Natural killer cell treated with Interleukin-12 subunit alpha and Interleukin-12 subunit beta and Interleukin-15 and Interleukin-18, amount 100 ng/mL, for 72 hours (primary cell): ENCODE measurements at places on chromosomes 5 and 9.

DNA sequence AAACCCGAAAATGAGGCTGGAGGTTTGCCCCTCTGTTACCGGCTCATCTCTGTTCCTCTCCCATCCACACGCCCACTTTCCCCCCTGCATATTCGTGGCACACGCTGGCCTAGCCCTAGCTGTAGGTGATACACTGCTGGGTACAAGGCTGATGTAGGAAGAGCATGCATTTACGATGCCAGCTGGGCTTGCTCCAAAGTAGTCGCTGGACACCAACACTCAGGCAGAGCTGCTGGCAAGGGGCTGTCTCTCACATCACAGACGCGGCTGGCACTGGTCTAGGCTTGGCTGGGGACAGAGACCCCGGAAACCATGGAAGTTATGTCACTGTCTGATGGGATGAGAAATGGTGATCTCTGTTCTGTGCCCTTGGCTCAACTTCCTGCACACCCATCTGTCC lies 9.8 kb upstream of the PHYKPL start:
- no peak for DNase-seq

DNA sequence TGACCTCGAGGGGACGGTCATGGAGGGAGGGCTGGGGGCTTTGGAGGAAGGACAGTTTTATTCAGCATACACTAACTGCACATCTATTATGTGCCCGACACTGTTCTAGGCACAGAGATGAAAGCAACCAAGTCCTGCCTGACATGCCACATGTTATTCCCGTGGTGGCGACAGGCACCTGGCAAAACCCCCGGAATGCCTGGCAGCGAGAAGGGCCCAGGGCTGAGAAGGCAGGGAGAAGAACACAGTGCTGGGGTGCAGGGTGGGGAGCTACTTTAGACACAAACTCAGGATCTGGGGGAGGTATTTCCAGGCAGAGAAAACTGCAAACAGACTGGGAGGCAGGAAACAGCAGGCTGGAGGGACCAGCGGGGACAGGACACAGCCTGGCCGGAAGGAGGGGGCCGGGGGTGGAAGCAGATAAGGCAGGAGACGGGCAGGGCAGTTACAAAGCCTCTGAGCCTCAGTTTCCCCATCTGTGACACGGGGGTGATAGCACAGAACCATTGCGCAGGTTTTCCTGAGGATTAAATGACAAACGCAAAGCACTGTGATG lies 77.7 kb downstream of the STK10 start:
- no peak for DNase-seq

- no peak for DNase-seq
These were observed 5.9 kb upstream of the QSOX2 start for GRCh38 chr9:136251264-136252115.

DNA sequence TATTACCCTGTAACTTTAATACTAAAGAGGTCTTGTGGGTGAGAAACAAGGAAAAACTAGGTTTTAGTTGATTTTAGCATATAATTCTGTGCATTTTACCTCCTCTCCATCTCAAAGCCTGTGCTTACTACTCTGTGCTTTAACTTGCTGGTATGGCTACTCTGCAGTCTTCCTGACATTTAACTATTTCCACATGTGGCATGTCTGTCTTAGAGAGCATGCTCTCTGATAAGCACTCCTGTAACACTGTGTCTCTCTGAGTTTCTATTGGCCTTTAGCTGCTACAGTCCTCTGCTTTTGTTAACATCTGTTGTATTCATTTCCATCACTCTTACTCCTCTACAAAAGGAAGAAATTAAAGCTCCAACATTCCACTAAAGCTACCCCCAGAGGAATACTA lies 418.3 kb downstream of the RAB3C start:
- DNase-seq, result no peak

GRCh38 chr9:76528642-76529190 lies 69.7 kb downstream of the GCNT1 start:
- no peak for DNase-seq

DNA sequence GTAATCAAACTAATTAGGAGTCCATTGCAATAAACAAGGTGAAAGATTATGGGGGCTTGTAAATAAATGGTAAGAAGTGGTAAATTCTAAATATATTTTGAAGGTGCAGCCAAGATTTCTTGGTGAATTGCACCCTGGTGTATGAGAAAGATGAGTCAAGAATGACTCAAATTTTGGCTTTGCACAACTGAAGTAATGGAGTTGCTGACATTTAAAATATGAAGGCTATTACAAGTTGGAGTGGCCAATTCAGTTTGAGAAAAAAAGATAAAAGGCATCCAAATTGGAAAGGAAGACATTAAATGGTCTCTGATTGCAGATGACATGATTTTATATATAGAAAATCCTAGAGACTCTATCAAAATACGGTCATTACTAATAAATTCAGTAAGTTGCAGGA lies 2330.6 kb downstream of the MAT2B start:
- no peak for DNase-seq

GRCh38 chr5:68381909-68382308 lies 166.4 kb downstream of the PIK3R1 start:
- no peak for DNase-seq

DNA sequence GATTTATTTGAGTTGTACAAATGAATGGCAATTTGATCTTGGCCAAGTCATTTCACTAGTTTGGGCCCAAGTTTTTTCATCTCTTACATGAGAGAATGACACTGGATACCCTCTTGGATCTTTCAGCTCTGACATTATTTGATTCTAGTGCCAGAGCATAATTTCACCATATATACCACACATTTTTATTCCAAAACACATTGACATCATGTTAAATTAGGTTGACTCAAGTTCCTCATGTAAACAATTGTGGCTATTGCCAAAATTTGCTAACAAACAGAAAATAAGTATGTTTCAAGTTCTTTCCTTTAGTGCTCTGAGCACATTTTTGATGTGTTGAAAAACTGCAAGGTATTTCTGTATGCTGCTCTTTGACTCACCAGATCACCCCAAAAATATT lies 375.8 kb downstream of the ZNF608 start:
- no peak for DNase-seq

GRCh38 chr9:90815183-90815943 lies 13.7 kb downstream of the SYK start:
- no peak for DNase-seq

DNA sequence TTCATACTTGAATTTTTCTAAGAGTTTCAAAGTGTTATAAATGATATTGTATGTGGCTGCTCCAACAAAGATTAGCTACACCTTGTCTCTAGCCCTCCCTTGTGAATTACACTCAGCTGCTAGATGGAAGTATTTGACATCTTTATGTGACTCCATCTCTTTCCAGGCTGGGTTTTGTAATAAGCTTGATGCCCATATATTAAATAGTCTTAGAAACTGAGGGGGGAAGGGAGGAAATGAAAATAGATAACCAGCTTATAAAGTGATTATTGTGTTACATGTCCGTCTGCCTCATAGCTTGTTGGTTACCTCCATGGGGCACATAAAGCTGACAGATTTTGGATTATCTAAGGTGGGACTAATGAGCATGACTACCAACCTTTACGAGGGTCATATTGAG lies 63.4 kb downstream of the CD180 start:
- DNase-seq, result no peak

DNA sequence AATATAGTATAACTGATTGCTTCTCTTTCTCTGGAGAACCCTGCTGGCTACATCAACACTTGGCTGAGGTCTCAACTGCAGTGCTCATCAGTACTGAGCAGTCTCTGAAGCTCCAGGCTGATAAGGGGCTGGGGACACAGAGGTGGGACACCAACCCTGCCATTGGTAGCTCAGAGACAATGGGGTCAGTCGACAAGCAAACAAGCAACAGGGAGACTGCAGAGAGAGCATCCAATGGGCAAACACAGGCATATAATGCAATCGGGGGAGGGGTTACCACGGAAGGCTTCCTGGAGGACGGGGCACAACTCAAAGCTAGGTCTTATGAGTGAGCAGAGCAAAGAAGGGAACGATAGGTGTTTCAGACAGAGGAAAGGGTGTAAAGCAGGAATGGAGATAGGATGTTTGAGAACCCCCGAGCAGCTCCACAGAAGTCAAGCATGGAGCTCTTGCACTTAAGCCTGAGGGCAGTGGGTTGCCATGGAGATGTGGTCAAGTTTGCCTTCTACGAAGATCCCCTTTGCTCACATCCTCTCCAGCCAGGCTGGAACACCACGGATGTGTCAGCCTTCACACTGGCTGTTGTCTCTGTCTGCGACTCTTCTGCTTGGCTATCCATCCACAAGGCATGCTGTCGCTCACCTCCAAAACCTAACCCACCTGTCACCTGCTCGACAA lies 21.5 kb upstream of the AKNA start:
- no peak for DNase-seq

DNA sequence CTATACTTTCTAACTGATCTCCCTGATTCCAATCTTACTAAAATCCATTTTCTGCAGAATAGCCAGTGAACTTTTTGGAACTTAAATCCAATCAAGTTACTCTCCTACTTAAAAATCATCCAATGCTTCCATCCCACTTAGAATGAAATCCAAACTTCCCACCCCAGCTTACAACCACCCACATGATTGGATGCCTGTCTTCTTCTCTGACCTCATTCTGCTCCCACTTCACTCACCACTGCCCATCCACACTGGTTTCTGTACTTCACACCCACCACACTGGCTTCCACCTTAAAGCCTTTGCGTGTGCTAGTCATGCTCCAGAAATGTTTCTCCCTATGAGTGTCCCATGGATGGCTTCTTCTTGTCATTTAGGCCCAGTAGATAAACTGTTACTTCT lies 119.7 kb downstream of the PRELID2 start:
- no peak for DNase-seq

DNA sequence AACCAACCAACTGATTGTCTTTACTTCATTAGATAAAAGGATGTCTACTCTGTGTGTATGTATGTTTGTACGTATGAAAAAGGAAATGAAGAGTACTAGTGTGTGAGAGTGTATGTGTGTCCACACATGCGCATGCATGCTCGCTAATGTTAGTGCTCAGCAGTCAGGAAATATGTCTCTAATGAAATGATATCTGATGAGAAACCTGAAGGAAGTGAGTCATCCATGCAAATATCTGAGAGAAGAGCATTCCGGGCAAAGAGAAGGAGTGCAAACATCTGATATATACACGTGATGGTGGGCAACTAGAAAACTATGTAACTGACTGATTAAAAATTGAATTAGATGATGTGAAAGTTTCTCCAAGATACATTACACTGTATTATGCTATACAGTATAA lies 29.6 kb upstream of the UGCG start:
- DNase-seq, result no peak

GRCh38 chr5:151014680-151015343 lies 5.6 kb upstream of the GPX3 start:
- DNase-seq, result no peak

DNA sequence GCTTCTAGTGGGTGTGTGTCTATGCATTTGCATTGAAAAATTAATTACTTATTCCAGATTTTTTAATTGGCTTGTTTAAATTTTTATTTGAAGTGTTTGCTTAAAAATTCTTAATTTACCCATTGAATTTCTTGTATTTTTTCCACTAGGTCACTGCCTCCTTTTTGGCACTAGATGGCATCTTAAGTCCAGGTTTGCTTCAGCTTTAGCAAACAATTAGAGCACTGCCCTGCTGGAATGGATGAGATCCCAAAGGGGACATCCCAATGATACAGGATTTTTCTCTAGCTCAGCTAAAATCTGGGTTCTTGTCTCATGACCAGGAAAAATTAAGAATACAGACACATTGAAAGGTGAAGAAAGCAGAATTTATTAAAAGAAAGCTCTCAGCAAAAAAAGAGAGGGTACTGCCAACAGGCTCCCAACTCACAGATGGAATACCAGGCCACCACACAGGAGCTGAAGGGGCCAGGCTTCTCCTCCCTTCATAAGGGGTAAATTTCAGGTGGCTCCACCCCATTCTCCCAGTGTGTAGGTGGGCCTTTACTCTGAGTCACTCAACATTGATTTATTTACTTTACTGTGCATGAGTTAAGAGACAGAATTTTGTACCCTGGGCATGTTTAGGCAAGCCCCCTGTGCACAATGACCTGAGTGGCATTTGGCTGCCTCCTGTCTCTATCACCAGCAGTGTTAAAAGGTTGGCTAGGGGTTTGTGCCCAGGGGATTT lies 532.4 kb downstream of the ANXA1 start:
- DNase-seq, result no peak

GRCh38 chr5:107485184-107485583 lies 185.6 kb downstream of the EFNA5 start:
- no peak for DNase-seq

DNA sequence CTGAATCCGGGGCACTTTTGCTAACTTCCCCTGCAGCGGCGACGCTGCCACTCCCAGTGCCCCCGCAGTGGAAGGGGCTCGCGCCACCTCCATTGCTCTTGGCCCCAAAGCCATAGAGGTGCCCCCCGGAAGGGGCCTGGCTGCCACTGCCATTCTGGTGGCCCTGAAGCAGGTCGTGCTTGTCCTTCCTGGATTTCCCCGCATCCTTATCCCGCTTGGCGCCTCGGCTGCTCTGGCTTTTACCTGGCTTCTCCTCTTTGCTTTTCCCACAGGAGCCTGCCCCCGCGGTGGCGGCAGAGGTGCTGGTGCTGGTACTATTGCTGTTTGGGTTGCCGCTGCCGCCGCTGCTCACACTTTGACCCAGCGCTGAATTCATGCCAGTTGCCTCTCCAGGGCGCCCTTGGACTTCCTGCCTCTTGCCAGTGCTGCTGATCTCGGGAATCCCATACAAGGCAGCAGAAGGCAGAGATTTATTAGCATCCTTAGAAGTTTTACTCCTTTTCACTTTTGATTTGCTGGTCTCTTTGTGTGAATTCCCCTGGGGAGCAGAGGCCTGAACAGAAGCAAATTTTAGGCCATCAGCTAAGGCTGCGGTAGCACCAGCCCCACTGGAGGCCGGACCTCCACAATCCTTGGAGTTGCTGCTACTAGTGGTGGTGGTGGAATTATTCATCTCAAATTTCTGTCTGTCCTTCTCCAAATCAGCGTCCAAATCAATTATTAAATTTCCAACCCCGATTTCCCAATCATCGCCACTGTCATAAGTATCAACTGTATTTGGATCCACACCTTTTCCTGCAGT lies 2.1 kb downstream of the ZNF608 start:
- no peak for DNase-seq

- DNase-seq, result peak; percentile 69
These were observed 6.9 kb upstream of the TPM2 start for GRCh38 chr9:35696520-35697215.

GRCh38 chr5:54756796-54757402 lies 228.5 kb downstream of the ESM1 start:
- DNase-seq, result no peak

- no peak for DNase-seq
These were observed 135.0 kb downstream of the SNCAIP start for GRCh38 chr5:122447072-122447471.

DNA sequence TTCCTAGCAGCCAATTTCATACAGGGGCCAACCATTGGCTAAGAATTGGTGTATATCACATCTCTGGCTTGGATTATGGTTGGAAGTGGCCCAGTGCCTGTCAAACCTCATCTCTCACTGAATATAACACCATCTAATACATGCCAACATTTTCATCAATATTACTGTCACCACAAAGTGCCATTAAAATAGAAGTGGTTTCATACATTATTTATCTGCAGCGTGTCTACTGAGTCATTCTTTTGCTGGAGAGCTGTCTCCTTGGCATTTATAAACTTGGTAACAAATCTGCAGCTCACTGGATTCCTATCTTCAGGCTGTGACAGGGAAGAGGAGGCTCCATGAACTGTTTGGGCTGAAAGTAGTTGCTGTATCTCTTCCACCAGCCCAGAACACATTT lies 70.9 kb downstream of the PTTG1 start:
- DNase-seq, result no peak
